PC-3 (cell line): ENCODE measurements at places on chromosomes 1 and 21. TPM values are rescaled to one million over a fixed set of nuclear protein-coding genes. Genes with fewer than 3 reads are reported as not detected.

SSBP3 gene
- total RNA-seq = 13.0 and 15.0 TPM in 2 replicates

SOAT1 gene
- 8.6 and 10.5 TPM in 2 replicates for total RNA-seq

- H3K4me3 ChIP-seq = no peak overlapping the region
- H3K4me1 ChIP-seq = no peaks in the 10 kb centered on the region
- no peaks in the 10 kb centered on the region for H3K36me3 ChIP-seq
- no peak overlapping the region for H3K27ac ChIP-seq
These were observed 13.4 kb upstream of the SLC6A17 start for GRCh38 chr1:110136911-110137310.

DNA sequence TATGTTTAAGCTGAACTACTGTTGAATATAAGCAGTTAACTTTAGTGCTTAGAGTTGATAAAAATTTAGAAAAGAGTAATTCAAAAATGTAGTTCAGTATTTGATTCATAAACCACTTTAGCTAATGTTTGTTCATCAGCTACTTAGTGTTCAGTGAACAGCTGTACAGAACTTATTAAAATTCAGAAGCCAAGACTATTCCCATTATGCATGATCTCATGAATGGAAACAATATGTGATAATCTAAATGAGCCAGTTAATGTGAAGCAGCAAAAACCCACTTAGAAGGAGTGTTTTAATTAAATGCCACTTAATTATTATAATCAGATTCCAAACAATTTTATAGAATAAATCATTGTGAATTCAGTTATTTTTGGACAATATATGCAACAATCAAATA lies 92.9 kb upstream of the NEGR1 start:
- no peaks in the 10 kb centered on the region for H3K27me3 ChIP-seq
- no peaks in the 10 kb centered on the region for H3K36me3 ChIP-seq
- no peak overlapping the region for H3K27ac ChIP-seq
- H3K4me1 ChIP-seq = peaks cover 15% of the 10 kb centered on the region
- DNase-seq = no peak
- no peak overlapping the region for H3K4me3 ChIP-seq

GRCh38 chr21:17711896-17712295 lies 99.2 kb upstream of the BTG3 start:
- no peak for DNase-seq
- H3K36me3 ChIP-seq = no peaks in the 10 kb centered on the region
- no peak overlapping the region for H3K27ac ChIP-seq
- H3K27me3 ChIP-seq = no peaks in the 10 kb centered on the region

S100A8 gene
- 0.29 TPM in 1 of 2 replicates, not detected in the other for total RNA-seq

GRCh38 chr1:117821382-117821755 lies 108.1 kb downstream of the GDAP2 start:
- H3K4me3 ChIP-seq = 0 out of 2 replicates have a peak overlapping the region, but pooled peaks have one; percentile 9
- H3K36me3 ChIP-seq = no peaks in the 10 kb centered on the region
- H3K27me3 ChIP-seq = no peaks in the 10 kb centered on the region
- DNase-seq = peak; percentile 19
- H3K27ac ChIP-seq = peak overlapping the region; percentile 81

NKAIN1 gene
- total RNA-seq = 0.18 and 0.75 TPM in 2 replicates

GRCh38 chr1:224735159-224735558 lies 119.0 kb downstream of the CNIH3 start:
- H3K27me3 ChIP-seq = no peaks in the 10 kb centered on the region
- H3K36me3 ChIP-seq = no peaks in the 10 kb centered on the region
- H3K27ac ChIP-seq = no peak overlapping the region
- H3K4me3 ChIP-seq = no peak overlapping the region

GRCh38 chr1:225972344-225973152 lies 26.6 kb downstream of the SDE2 start:
- no peak overlapping the region for H3K4me3 ChIP-seq
- DNase-seq = no peak
- H3K4me1 ChIP-seq = peaks cover 3% of the 10 kb centered on the region; the same call in 1 of the 2 replicates
- H3K27me3 ChIP-seq = no peaks in the 10 kb centered on the region
- no peak overlapping the region for H3K27ac ChIP-seq

- H3K27ac ChIP-seq = peak overlapping the region; percentile 67
- H3K27me3 ChIP-seq = peaks cover 15% of the 10 kb centered on the region
- peaks cover 21% of the 10 kb centered on the region for H3K4me1 ChIP-seq
- peak overlapping the region; percentile 68 for H3K4me3 ChIP-seq
These were observed 2.8 kb downstream of the HES3 start for GRCh38 chr1:6246497-6247467.

DNA sequence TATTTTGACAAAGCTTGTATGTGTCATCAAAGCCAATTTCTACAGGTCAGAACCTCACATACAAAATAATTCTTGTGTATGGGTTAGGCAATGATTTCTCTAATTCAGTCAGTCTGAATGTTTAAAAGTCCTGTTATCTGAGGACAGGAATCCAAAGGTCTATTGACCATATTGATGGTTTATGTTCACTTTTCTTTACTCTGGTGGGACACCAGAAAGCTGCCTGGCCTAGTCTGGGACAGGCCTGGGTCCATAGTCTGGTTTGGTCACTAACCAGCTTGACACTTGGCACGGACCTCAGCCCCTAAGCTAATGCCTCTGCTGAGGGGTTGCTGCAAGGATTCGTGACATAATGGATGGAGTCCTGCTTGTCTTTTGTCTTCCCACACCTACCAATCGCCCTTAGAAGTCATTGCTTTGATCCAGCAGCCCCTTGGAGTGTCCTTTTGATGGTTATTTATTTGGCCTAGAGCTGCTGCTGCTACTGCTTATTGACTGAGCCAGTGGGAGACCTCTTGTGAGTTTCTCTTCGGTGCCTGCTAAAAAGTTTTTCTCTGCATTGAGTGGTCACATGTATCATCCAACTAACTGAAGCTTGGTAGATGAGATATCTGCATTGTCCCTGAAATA lies 15.7 kb downstream of the IFNAR2 start:
- no peak overlapping the region for H3K27ac ChIP-seq
- H3K27me3 ChIP-seq = no peaks in the 10 kb centered on the region
- no peak overlapping the region for H3K4me3 ChIP-seq
- H3K4me1 ChIP-seq = no peaks in the 10 kb centered on the region
- H3K36me3 ChIP-seq = peaks cover 9% of the 10 kb centered on the region; the same call in 1 of the 2 replicates

- H3K36me3 ChIP-seq = no peaks in the 10 kb centered on the region
- peaks cover 8% of the 10 kb centered on the region; the same call in 1 of the 2 replicates for H3K4me1 ChIP-seq
- H3K4me3 ChIP-seq = no peak overlapping the region
- no peak for DNase-seq
- H3K27ac ChIP-seq = no peak overlapping the region
- H3K27me3 ChIP-seq = no peaks in the 10 kb centered on the region
These were observed 7.7 kb downstream of the IFNLR1 start for GRCh38 chr1:24179251-24179840.

GRCh38 chr21:24115141-24115540 lies 1492.1 kb downstream of the MRPL39 start:
- H3K27ac ChIP-seq = no peak overlapping the region
- no peaks in the 10 kb centered on the region for H3K36me3 ChIP-seq
- H3K4me1 ChIP-seq = peaks cover 21% of the 10 kb centered on the region
- DNase-seq = no peak

LCE1B gene
- not detected in 2 replicates for total RNA-seq

GRCh38 chr1:33190701-33191100 lies 8.9 kb upstream of the TRIM62 start:
- no peak overlapping the region for H3K27ac ChIP-seq
- no peaks in the 10 kb centered on the region for H3K36me3 ChIP-seq
- no peak overlapping the region for H3K4me3 ChIP-seq
- H3K4me1 ChIP-seq = no peaks in the 10 kb centered on the region

- peak; percentile 71 for DNase-seq
- H3K27ac ChIP-seq = no peak overlapping the region
- H3K4me1 ChIP-seq = no peaks in the 10 kb centered on the region
These were observed 48.3 kb downstream of the HUNK start for GRCh38 chr21:31921079-31921478.

DNA sequence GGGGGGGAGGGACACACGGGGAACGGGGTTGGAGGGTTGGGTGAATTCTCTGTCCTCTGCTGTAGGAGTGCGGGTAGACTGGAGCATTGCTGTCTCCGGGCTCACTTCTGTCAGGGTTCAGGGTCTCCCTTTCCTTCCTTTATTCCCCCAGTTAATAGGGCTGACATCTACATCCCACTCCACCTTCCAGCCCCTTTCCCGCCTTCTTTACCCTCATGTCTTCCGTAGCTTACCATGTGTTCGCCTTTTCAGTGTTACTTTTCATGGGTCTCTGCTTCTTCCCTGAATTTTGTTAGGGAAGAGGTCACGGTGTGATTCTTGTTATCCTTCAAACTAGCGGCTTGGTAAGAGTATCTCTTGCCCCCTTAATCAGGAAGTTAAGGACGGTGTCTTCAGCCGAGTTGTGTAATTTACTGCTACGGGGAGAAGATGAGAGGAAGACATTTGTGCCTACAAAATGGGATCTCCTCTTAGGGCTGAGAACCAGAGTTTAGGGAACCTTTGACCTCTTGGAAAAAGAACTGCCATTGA lies 917 bp downstream of the RAP1A start:
- H3K4me3 ChIP-seq = peak overlapping the region; percentile 94
- peak overlapping the region; percentile 34; the same call in 1 of the 2 replicates for H3K27ac ChIP-seq
- H3K4me1 ChIP-seq = peaks cover 18% of the 10 kb centered on the region
- no peaks in the 10 kb centered on the region for H3K27me3 ChIP-seq
- peak; percentile 18 for DNase-seq

ANGPTL1 gene
- not detected in 2 replicates for total RNA-seq

IL20 gene
- total RNA-seq = not detected in 2 replicates

- H3K36me3 ChIP-seq = no peaks in the 10 kb centered on the region
- H3K27me3 ChIP-seq = no peaks in the 10 kb centered on the region
- H3K4me3 ChIP-seq = no peak overlapping the region
- no peak for DNase-seq
- H3K4me1 ChIP-seq = peaks cover 10% of the 10 kb centered on the region
These were observed 7.8 kb upstream of the TARS2 start for GRCh38 chr1:150479370-150479769.

DNA sequence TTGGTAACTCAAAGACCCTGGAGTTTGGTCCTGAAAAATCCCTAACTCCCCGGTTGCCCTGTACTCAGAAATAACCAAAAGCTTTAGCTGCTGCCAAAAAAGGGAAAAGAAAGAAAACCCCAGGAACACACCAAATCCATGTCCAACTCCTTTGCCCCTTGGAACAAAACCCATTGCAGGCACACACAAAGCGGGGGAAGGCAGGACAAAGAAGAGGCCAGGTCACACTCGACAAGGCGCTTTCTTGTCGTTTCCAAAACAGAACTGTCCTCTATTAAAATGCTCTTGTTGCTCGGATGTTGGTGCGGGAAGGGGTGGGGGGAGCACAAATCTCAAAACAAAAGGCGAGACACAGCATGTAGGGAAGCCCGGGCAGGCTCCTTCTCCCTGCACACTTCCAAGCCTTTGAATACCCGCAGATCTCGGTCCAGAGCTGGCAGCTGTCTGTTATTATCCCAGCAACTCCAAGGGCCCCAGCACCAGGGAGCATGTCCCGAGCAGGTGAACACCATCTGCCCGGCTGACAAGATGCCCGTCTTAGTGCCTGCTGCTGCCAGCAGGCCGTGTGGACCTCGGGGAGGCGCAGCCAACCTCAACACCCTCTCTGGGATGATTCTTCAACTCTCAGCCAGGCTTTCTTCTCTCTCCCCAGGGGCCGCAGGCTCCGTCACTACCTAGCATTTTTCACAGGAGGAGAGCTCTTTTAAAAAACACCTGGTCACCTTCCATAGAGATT lies 96.4 kb downstream of the SSBP3 start:
- no peaks in the 10 kb centered on the region for H3K4me1 ChIP-seq
- H3K27ac ChIP-seq = no peak overlapping the region
- no peaks in the 10 kb centered on the region for H3K36me3 ChIP-seq
- DNase-seq = no peak
- H3K4me3 ChIP-seq = no peak overlapping the region
- H3K27me3 ChIP-seq = no peaks in the 10 kb centered on the region

CCDC181 gene
- total RNA-seq = 0.07 TPM in 1 of 2 replicates, not detected in the other

CFAP74 gene
- total RNA-seq = 0.23 TPM in 1 of 2 replicates, not detected in the other
